AG10803 (cell line): ENCODE measurements at places on chromosomes 6 and 20.

DNA sequence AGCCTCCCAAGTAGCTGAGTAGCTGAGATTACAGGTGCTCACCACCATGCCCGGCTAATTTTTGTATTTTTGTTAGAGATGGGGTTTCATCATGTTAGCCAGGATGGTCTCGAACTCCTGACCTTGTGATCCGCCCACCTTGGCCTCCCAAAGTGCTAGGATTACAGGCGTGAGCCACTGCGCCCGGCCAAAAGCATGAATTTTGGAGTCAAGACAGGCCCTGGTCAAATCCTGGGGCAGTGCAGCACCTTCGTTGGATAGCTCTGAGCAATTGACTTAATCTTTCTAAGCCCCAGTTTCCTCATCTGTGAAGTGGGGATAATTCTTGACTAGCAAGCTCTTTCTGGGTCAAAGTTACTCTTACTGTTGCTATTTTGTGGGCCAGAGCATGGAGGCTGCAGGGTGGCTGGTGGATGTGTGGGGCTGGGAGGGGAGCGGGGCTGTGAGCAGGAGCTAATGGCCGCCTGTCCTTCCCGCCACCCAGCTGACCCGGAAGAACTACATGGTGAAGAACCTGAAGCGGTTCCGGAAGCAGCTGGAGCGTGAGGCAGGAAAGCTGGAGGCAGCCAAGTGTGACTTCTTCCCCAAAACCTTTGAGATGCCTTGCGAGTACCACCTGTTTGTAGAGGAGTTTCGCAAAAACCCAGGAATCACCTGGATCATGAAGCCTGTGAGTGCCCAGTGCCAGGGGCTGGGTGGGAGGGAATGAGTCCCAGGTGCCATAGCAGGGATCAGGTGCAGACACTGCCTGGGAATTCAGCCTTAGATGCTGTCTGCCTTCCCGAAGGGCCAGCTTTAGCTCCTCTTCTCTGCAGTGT is 39.0 kb downstream of the TTLL9 start:
- no peak for DNase-seq

- DNase-seq, result no peak
Measured at GRCh38 chr6:157328108-157328692, 4.9 kb upstream of the TMEM242 start.

- DNase-seq, result peak; percentile 73
Measured at GRCh38 chr6:37051138-37052026, 45.9 kb downstream of the FGD2 start.

DNA sequence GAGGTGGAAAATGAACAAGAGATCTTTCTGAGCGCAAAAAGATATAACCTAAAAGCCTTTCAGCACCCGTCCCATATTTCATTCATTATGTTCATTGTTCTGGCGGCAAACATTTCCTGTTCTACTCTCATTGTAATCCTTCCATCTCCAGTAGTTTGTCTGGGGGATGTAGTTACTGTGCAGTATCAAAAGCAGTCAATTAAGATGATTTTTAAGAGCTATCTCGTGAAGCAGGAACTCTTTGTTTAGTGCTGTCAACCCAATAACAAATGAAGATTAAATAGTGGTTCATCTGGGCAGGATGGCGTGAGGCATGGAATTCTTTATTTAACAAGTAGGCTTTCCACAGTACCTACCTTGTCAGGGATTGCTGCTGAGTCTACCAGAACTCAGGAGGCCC is 876.7 kb downstream of the HACE1 start:
- DNase-seq, result no peak

GRCh38 chr6:127342946-127343808 is at the start of gene ECHDC1:
ECHDC1 (minus strand) TSS chr6:127343609; CDS start chr6:127331028, 12,581 bp downstream.
- peak; percentile 55 for DNase-seq

DNA sequence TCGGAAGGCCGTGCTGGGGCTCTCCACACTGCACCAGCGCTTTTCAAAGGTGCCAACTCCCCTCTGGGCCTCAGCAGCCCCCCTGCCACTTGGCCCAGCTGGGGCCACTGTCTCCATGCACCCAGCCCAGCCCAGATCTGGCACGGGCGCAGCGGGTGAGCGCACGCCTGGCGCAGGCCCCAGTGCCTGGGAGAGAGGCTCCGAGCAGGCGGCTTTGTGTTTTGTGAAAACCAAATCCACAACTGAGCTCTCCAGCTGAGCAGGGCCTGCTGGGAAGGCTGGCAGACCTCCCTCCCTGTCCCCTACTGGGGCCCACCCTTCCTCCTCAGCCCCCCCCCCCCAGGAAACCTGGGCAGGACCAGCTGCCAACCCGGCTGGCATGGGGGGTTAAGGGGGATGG is 17.0 kb downstream of the MDGA1 start:
- peak; percentile 16 for DNase-seq

DNA sequence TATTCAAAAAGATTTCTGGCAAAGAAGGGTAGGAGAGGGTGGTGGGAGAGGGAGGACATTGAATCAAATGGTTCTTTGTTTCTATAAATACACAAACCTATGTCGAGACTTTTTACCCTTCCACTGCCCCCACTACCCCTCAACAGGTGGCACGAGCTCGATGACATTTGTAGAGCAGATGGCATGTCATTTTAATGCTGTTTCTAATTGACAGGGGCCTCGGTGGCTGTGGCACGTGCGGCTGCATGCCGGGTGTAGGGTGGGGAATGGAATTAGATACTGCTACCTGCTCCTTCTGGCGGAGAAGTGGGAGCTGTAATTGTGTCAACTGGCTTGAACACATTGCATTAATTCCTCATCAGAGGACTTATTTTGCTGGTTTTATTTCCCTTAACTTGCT is 29.1 kb upstream of the SASH1 start:
- no peak for DNase-seq

DNA sequence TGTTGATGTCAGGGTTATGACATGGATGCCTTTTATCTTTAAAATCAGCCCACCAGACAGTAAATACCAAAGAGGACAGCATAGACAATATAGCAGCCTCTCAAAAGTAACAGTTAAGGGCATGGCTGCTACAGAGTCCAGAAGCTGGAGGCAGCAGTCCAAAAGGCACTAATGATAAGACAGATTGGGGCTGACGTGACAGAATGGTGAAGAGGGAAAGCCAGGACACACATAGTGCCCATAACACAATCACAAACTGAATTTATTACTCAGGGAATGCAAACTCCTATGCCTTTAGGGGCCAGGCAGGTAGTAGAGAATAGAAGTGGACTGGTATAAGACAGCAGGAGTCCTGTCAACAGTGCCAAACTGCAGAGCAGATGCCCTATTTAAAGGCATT is 40.7 kb downstream of the TP53INP2 start:
- DNase-seq, result no peak

GRCh38 chr20:42085366-42085765 is 467.2 kb upstream of the CHD6 start:
- no peak for DNase-seq

GRCh38 chr6:72954716-72955115 is 270.6 kb downstream of the KHDC1L start:
- peak; percentile 69 for DNase-seq

DNA sequence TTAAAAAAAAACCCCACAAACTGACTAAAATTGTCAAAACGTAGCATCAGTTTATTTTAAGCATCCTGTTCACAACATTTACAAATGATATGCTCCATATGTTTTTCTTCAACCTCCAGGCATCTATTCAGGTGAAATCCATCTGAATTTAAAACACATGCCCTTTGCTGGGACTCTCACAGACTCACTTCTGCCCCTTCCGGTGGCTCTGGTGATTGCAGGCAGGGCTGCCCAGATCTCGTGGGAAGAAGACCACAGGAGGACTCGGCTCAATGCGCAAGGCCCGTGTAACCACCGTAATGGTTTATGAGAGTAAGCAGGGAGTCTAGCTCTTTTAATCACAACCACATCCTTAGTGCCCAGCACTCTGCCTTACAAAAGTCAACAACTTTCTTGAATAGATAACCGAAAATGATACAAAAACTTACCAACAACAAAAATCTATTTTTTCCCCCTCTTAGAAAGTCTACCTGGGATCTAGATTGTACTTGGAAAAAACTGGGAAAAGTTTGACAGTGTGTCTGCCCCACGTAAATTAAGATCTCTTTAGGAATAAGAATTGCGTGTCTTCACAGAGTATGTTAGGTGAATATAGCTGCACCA is 139.1 kb downstream of the KIF16B start:
- peak; percentile 10 for DNase-seq

- DNase-seq, result no peak
Measured at GRCh38 chr6:159065759-159066329, 21.1 kb upstream of the TAGAP start.

DNA sequence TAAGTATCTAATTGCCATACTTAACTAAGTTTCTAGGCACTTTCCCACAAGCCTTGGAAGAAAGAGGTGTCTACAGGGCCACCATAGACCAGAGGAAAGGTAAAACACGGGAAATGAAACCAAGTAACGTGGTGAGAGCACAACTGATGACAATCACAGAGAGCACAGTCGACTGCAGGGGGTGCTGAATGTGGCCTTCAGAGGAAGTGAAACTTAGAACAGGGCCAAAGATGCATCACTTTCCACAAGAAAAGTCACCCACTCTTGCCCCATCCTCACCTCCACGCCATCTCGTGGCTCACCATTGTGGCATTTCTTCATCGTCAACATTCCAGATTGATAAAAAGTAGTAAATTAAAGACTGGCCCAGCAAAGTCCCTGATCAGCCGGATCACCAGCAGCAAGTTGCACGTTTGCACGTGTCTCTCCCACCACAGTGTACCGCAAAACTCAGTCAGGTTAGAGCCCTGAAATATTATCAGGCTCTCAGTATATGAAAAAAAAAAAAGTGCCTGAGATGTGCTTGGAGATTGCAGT is 31.4 kb downstream of the HIVEP2 start:
- no peak for DNase-seq

- DNase-seq, result no peak
Measured at GRCh38 chr6:40398034-40398691, 189.0 kb downstream of the LRFN2 start.

DNA sequence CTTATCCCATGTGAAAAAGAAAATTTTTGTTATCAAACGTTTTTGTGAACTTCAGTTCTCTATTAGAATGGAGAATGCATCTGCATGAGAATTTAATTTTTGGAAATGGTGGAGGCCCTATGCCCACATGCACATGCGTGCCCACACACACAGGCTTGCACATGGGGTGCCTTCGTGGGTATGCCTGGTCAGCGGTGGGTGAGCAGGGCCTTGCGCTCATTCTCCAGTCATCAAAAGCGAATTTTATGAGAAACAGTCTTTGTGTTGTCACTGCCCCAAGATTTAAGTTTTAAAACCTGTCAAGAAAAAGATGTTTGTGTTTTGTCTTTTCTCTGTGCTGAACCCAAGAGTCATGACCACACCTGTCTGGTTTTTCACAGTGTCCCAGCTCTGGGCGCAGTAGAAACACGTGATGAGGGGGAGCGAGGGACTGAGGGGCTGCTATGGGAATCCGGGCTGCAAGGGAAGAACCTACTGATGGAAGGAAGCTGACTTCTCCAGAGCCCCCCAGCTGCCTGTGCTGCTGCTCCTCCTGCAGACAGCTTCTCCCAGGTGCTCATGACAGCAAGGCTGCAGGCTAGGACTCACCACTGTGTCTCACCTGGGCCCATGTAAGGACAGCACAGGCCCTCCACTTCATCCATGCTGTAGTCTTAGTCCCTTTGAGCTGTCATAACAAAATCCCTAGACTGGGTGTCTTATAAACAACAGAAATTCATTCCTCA is 153.6 kb downstream of the SYCP2 start:
- no peak for DNase-seq

DNA sequence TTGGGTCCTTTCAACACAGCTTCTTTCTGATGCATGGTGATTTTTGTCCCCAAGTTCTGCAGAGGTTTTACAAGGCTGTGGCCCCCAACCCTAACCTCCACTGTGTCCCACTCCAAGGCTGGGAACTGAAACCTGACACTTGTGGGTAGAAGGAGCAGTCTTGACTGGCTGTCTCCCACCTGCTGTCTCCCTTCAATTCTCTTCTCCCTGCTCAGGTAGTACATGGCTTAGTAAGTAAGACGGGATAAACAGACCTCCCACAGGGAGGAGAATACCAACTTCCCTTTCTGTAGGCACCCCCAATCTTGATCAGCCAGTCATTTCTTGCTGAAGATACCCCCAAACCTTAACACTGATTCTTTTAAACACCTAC is 25.0 kb downstream of the TGM6 start:
- DNase-seq, result no peak

DNA sequence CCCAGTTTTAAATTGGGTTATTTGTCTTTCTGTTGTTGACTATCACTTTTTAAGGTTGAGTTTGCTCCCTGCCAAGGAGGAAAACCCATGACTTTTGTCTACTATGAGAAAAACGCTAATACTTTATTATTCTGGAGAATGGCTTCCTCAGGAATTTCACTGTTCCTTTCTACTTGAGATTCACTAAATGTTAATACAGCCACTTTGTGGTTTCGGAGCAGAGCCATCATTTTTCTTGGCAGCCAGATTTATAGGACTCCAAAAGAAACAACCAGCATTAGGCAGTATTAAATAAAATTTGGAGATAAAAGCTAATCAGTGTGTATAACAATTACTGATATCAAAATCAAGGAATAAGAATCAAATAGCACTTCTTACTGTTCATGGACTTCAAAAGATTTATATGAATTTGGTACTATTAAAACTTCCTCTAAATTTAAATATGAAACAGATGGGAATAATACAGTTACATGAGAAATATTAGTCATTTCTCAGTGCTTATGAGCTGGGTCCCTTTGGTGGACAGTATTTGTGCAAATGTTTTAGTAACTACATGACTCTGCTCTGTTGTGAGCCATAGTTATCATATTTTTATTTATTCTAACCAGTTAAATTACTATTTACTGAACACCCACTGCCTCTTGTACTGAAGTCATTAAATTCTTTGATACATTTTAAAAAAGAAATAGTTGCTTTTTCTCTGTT is 64.1 kb upstream of the FBXO30 start:
- peak; percentile 34 for DNase-seq

DNA sequence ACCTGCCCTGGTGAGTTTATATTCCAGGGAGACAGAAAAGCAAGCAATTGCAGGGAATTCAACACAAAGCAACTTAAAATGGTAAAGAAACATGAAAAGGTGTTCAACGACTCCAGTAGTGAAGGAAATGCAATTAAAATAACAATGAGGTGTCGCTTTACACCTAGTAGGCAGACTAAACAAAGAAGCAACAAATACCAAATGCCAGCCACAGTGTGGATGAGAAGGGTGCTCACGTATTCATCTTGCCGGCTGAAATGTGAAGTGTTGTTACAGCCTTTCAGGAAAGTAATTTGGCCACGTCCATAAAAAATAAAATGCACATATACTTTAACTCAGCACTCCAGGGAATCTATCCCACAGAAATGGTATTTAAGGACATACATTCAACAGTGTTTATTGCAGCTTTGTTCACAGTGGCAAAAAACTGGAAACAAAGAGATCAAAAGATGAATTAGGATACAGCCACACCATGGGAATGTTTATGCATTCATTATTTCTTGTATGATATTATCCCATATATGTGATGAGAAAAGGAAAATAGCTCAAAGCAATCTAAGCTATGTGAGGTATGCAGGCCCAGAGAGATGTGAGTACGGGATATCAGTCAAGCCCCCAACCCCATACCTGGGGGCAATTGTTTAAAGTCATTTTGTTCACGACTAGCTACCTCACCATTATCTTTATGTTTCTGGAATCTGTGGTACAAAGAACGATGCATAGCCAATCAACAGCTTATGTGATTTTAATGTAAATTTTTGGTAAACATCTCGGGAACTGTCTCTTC is 266.0 kb upstream of the SOX4 start:
- no peak for DNase-seq

GRCh38 chr20:1631309-1632151 is 11.7 kb upstream of the SIRPB1 start:
- DNase-seq, result peak; percentile 17
